ENCODE measurements at places on chromosomes 12 and 14.

DNA sequence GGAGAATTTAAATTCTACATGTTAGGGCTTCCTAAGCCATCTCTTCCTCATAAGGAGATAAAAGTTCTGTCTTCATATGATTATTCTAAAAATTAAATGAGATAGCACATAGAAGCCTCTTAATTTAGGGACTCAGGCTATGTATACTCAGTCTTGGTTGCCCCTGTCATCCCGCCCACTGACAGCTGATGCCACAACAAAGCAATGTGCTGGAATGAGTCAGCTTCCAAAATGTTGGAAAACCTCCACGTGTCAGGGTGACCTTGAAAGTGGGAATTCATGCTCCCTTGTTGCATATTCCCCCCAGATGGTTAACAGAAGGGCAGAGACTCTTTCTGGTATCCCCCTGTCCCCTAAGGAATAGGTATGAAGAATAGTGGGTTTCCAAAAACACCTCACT lies 238.0 kb upstream of the DDHD1 start:
- no peak for DNase-seq

GRCh38 chr14:68076451-68076850 lies 256.9 kb downstream of the RAD51B start:
- DNase-seq = no peak

- no peak for DNase-seq
Observed at GRCh38 chr12:16261944-16262475, 15.5 kb downstream of the SLC15A5 start.

DNA sequence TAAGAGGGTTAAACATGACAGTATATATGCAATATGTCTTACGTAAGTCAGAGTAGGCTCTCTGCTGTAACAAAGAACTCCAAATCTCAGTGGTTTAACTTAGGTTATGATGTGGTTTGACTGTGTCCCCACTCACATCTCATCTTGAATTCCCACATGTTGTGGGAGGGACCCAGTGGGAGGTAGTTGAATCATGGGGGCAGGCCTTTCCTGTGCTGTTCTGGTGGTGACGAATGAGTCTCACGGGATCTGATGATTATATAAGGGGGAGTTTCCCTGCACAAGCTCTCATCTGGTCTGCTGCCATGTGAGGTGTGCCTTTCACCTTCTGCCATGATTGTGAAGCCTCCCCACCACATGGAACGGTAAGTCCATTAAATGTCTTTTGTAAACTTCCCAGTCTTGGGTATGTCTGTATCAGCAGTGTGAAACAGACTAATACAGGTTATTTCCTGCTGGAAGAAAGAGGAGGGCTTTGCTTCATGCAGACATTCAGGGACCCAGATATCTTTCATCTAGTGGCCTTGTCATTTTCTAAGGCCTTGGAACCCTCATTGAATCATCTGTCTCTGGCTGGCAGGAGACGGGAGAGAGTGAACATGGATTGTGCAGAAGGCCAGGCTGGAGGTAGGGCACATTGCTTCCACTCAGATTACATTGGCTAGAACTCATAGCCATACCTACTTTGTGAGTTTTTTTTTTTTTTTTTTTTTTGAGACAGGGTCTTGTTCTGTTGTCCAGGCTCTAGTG lies 96.1 kb downstream of the CRADD start:
- no peak for DNase-seq

GRCh38 chr14:22668863-22669262 lies 24.7 kb upstream of the OR6J1 start:
- no peak for DNase-seq

All from H1 (cell line).